ENCODE measurements at places on chromosomes 12 and 14.

- DNase-seq, result no peak
Measured at GRCh38 chr14:77917491-77918201, 117.7 kb downstream of the ADCK1 start.

DNA sequence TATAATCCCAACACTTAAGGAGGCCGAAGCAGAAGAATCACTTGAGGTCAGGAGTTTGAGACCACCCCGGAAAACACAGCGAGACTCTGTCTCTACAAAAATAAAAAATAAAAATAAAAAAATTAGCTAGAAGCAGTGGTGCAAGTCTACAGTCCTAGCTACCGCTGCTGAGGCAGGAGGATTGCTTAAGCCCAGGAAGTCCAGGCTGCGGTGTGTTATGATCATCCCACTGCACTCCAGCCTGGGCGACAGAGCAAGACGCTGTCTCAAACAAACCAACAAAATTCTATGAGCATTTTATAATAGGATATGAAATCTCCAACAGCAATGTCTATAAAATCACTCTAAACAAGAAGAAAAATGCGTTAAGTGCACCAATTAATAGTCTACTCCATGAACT lies 75.3 kb downstream of the PPP1R12A start:
- no peak for DNase-seq

DNA sequence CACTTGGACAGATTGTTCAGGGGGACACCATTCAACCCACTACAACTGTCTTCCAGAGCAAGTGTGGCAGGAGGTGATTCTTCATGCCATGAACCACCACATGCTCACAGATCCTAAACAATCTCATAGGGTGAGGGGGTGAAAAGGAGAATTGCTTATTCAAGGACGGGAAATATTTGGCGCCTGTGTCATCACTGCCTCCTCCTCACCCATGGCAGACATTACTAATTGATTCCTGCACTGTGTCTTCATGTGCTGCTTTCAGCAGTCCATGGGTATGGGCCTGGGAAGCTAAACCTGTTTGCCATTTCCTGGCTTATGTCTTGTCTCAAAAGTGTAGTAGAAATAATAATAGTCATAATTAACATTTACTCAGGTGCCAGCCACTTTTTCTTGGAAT lies 31.3 kb downstream of the MMAB start:
- no peak for DNase-seq

DNA sequence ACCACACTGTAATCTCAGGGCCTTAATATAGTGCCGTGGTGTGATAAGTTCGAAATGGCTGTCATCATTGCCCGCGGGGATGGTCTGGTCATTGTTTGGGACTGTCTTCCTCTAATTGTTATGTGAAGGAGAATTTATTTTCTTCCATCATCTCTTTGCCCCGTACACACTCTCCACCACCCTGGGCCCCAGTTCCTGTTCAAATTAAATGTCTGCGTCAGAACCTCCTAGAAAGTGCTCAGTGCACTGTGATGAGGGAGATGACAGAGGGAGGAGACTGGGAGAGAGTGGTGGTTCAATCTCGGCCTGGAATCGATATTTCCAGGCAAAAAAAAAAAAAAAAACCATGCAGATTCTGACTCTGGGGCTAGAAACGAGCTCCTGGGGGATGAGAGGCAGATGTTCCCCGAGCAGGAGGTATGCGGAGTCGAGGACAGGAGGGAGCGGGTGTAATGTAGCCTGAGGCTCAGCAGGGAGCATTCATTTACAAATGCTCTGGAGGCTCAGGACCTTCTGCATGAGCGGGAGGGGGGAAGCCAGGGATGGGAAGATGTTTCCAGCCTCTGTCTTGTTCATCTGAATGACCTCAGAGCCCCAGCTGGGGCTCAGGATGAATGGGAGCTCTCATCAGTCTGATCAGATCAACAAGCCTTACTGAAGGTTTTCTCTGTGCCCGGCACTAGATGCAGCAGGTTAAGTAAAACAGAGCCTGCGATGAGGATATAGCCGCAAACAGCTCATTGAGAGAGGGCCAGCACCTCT lies 219.5 kb downstream of the TBX5 start:
- no peak for DNase-seq

GRCh38 chr14:50335989-50336824 lies 24.1 kb downstream of the DMAC2L start:
- no peak for DNase-seq

GRCh38 chr12:104684884-104685283 lies 228.1 kb downstream of the CHST11 start:
- no peak for DNase-seq

DNA sequence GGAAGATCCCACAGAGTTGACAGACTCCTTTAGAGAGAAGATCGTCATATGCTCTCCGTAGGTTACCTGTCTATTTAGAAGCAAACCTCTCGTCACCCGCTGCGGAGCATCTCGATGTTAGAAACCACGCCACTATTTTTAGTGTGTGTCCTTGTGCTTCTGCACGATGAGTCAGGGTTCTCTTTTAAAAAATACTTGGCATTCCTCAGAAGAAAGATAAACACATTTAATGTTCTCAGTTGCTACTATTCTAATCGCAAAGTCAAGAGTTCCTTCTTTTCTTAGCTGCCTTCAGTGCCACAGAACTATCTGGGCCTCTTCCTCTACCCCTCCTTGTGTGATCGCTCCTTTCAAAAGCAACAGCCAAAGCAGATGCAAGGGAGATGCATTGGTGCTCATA lies 192.4 kb downstream of the PELI2 start:
- DNase-seq, result no peak

- no peak for DNase-seq
Measured at GRCh38 chr12:92208613-92209121, 63.0 kb upstream of the BTG1 start.

GRCh38 chr14:51039252-51039651 lies 55.7 kb downstream of the TRIM9 start:
- DNase-seq, result no peak

DNA sequence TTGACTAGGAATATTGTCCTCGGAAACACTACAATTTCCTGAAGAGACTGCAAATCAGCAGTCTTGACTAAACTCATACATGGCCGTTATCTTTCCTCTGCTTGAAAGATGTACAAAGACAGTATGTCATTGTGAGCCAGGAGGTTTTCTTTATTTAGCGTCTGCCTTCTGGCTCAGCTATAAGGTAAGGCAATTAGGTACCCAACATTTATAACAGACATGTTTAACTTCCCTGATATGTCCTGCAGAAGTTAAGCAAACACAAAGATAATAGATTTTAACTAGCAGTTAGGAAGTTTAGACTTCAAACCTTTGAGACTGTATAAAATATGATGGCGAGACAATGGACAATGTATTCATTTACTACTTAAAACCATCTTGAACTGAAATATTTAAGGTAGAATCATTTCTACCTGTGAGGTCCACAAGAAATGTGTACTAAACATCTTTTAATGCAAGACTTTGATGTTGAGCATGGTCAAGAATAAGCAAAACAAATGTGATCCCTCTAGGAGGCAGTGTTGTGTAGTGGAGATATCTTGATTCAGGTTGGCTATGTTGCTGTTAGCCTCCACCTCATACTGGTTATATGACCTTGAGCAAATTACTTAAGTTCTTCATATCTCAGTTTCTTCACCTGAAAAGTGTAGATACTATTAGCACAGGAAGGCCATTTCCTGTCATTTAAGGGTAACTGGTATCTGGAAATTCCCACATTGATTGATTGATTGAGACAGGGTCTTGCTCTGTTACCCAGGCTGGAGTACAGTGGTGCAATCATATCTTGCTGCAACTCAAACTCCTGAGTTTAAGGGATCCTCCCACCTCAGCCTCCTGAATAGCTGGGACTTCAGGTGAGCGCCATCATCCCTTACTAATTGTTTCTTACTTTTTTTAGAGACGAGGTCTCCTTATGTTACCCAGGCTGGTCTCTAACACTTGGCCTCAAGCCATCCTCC lies 96.3 kb upstream of the EEA1 start:
- DNase-seq, result no peak

DNA sequence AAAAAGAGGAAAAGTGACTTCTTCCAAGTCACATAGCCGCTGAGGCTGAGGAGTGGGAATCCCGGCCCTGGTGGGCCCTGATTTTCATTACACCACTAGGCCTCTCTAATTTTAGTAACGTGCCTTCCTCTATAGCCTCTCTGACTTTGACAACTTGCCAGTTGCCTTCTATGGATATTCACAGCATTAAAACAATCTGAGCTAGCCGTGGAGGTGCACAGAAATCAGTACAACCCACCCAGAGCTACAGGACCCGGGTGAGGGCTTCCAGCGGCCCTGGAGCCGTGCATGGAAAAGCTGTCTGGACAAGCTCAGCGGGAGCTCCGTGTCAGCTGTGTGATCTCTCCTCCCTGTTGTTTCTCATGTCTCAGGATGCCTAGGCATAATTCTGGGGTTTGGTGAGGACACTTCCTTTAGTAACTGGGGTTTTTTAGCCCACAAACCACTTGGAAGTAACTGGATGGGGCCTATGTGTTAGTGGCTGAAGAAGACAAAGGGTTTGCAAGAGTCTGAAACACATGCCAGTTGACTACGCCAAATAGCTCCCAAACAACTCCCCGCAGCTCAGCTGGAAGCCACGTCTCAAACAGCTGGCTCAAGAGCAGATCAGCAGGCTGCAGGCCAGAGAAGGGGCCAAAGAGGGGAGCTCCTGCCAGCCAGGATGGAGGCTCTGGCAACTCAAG lies 53.0 kb downstream of the SSH1 start:
- DNase-seq, result no peak

GRCh38 chr14:35385042-35385839 lies 19.3 kb downstream of the NFKBIA start:
- no peak for DNase-seq

- DNase-seq, result no peak
Measured at GRCh38 chr12:1628666-1629337, at the start of gene WNT5B. Gene WNT5B, plus strand, starts transcription at chr12:1629231. Its CDS starts 2,124 bp downstream, at chr12:1631355.

- no peak for DNase-seq
Measured at GRCh38 chr12:73372856-73373255, 1100.7 kb downstream of the TRHDE start.

- no peak for DNase-seq
Measured at GRCh38 chr12:74985986-74986319, 223.7 kb downstream of the KCNC2 start.

DNA sequence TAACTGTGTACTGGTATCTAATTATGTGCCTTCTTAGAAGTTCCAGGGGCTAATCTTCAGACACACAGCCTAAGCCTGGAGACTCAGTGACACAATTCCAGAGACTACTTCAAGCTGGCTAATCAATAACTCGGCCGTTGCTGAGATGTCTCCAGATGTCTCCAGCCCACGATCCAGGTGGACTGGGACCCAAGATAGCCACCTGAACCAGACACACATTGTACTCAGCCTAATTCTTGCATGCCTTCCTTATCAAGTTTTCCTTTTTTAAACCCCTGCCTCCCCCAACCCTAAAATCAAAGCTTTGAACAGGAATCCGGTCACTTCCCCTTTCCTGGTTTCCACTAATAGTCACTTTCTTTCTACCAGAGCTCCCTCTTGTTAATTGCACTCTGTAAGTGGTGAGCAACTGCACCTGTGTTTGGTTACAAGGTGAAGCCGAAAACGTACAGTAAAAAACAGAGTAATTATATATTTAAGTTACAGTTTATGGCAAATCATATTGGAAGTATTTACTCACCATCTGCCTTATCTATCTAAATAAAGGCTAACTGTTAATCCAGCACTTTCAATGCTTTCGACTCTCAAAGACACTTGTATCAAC lies 39.8 kb upstream of the PTGDR start:
- DNase-seq, result no peak

DNA sequence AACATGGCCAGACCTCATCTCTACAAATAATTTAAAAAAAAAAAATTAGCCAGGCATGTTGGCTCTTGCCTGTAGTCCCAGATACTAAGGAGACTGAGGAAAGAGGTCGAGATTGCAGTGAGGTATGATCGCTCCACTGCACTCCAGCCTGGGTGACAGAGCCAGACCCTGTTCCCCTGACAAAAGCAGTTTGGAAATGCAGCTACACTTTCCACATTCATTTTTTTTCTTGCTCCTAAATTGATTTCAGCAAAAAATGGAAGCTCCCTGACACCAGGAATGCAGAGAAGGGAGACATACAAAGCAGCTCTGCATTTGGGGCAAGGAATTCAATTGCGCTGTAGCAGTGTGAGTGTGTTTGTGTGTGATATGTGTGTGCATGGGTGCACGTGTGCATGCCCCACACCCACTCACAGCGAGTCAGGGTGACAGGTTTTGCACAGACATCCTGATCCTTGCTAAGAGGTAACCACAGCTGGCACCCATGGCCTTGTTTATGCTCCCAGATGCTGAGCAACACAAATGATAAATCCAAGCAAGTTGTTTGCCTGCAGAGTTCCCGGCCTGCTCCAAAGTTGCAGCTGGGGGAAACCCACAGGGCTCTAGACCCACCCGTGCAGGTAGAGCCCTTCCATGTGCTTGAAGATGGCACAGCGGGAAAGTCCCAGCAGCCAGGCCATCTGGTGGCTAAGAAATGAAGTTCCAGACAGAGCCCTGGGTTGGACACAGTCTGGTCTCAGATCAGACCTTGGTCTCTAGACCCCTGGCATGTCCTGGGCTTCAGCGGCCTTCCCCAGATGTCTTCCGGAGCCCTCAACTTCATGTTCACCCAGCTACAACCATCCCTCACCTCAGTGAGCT lies 25.9 kb upstream of the BDKRB2 start:
- DNase-seq, result no peak

DNA sequence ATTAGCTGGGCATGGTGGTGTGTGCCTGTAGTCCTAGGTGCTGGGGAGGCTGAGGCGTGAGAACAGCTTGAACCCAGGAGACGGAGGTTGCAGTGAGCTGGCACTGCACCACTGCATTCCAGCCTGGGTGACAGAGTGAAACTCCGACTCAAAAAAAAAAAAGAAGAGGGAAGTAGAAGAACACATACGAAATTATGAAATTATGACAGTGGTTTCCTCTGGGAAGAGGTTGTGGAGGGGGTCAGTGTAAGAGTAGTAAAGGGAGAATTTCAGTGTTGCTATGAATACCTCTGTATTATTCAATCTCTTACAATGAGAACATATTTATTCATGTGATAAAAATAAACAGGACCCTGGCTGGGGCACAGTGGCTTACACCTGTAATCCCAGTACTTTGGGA lies 24.7 kb upstream of the CSRNP2 start:
- no peak for DNase-seq

DNA sequence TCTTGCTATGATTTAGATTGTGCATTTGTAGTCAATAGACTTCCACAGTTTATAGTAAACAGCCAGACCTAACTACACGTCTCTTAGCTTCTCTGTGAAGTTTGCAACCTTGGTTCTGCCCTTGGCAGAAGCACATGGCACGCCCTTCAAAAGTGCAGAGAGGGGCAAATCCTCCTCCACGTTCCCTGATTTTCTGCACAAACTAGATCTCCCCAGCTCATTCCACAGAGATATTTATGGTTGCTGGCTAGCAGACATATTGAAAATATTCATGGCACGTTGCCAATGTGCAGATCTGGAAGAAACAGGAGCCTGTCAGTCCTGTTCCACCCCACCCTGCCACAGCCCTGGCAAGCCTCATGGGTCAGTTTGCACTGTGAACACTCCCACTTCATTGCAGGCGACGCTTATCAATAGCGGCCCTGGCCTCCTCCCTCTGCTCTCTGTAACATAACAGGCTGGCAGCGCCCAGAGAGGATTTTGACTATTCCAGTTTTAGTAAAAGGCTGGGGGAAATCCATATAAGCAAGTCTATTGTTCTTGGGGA lies 6.5 kb upstream of the LGALS3 start:
- no peak for DNase-seq

GRCh38 chr14:97113339-97113738 lies 316.2 kb downstream of the VRK1 start:
- DNase-seq, result no peak

GRCh38 chr12:115790526-115790925 lies 487.0 kb downstream of the MED13L start:
- no peak for DNase-seq
